NCI-H1694 (cell line): ENCODE measurements at places on chromosomes 11 and 22.
A peak's percentile ranks its signal among the peaks of the same experiment; 100 is the strongest.

DNA sequence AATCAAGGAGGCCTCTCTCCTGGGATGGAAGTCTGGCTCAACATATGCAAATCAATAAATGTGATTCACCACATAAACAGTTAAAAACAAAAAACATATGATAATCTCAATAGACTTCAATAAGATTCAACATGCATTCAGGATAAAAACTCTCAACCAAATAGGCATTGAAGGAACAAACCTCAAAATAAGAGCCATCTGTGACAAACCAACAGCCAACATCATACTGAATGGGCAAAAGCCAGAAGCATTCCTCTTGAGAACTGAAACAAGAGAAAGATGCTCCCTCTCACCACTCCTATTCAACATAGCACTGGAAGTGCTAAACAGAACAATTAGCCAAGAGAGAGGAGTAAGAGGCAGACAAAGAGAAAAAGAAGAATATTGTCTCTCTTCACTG is 54.0 kb upstream of the SEZ6L start:
- DNase-seq, result no peak

DNA sequence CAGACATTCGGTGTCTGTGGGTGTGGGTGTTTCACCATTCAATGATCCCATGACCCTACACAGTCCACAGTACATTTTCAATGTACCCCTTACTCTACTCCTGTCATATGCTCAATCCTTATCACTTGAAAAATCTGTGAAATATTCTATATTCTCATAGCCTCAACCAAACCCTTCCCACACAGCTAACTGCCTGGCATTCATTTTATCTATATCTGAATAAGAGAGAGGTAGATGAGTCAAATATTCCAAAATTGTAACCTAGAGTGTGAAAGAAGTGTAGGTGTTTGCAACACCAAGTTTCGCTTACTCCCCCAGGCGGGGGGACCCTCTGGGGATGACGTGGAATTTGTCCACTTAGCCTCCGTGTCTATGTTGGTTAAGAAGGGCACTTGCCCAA is 354.8 kb downstream of the ETS1 start:
- DNase-seq, result no peak

GRCh38 chr22:17283423-17283822 is 64.2 kb upstream of the ADA2 start:
- DNase-seq, result no peak

DNA sequence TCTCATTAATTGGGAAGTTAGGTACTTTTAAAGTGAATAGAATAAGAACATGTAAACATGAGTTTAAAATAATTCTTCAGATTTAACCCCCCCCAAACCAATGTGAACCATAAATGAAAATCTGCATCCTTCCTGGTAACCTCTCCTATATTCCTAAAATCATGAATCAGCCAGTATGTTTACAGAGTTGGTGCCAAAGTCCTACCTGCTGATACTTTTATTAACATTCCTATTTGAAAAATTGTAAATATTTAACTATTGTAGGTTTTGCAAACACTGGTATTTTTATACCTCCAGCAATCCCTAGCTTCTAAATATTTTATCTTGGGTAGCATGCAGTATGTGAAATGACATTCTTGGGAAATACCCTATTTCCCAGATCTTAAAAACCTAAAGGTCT is 278.2 kb downstream of the RAB38 start:
- DNase-seq, result no peak

GRCh38 chr11:127898422-127899365 is 688.7 kb downstream of the ETS1 start:
- DNase-seq, result no peak

- no peak for DNase-seq
Observed at GRCh38 chr11:93783362-93783761, 720 bp upstream of the MED17 start.

GRCh38 chr11:115220911-115221310 is 283.3 kb downstream of the CADM1 start:
- DNase-seq, result no peak

- DNase-seq, result no peak
Observed at GRCh38 chr22:45717789-45718188, 46.2 kb downstream of the ATXN10 start.

- DNase-seq, result no peak
Observed at GRCh38 chr22:43931771-43932170, 8.2 kb downstream of the PNPLA3 start.

DNA sequence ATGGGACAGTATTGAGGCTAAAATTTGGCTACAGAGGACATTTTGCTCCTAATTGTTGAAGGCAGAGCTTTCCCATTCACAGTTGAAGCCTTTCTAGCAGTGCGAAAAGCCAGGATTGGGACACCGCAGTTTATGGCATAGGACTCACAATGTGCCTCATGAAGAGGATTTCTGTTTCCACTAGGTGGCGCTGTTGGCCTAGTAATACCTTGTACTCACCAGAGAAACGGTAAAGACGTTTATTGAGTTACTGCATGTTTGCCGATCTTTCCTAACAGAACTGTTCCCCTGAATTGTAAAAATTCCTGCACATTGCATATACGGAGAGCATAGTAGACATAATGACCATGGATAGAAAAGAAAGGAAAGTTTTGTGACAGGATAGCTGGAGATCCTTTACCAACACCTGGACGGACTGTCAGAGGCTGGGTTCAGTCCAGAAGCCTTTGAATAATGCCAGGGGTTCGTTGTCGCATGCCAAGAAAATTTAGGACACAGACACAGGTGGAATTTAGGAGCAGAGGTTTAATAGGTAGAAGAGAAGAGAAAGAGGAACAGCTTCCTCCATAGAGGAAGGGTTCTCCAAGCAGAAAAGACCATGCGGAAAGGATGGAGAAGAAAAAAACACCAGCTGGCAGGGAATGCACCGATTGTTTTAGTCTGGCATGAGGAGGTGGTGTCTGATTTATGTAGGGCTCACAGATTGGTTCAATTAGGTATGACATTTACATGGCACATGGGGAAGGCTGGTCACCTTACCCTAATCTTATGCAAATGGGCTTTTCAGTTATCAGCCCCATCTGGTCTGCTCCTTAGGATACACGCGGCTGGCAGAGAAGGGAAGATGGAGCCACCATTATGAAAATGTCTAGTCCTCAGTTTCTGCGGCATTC is 10.8 kb upstream of the OR51D1 start:
- peak; percentile 56 for DNase-seq

DNA sequence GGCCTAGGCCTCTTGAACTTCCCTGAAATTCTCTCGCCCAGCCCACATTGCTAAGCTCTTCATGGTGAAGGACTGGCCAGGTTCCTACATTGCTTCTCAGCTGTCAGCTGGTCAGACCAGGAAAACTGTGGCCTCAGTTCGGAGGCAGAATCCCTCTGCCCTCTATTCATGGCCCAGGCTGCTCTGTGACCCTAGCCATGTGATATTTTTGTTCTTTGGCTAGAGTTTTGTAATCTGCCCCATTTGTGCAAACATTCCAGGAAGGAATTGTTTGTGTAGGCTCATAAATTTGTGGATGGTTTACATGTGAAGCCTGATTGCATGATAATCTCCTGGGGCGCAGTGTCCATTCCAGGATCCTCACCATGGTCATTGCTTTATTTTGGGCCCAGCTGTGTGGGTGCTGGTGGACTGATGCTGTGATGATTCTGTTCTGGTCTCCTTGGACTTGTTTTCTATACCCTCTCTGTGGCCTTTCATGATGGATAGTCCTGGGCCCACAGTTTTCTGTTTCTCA is 149.1 kb upstream of the E2F8 start:
- no peak for DNase-seq
